ENCODE measurements at places on chromosomes 12 and 14.

- no peak for DNase-seq
Observed at GRCh38 chr12:23980826-23981225, 31.4 kb upstream of the SOX5 start.

GRCh38 chr12:116338064-116338846 lies 60.8 kb upstream of the MED13L start:
- no peak for DNase-seq

DNA sequence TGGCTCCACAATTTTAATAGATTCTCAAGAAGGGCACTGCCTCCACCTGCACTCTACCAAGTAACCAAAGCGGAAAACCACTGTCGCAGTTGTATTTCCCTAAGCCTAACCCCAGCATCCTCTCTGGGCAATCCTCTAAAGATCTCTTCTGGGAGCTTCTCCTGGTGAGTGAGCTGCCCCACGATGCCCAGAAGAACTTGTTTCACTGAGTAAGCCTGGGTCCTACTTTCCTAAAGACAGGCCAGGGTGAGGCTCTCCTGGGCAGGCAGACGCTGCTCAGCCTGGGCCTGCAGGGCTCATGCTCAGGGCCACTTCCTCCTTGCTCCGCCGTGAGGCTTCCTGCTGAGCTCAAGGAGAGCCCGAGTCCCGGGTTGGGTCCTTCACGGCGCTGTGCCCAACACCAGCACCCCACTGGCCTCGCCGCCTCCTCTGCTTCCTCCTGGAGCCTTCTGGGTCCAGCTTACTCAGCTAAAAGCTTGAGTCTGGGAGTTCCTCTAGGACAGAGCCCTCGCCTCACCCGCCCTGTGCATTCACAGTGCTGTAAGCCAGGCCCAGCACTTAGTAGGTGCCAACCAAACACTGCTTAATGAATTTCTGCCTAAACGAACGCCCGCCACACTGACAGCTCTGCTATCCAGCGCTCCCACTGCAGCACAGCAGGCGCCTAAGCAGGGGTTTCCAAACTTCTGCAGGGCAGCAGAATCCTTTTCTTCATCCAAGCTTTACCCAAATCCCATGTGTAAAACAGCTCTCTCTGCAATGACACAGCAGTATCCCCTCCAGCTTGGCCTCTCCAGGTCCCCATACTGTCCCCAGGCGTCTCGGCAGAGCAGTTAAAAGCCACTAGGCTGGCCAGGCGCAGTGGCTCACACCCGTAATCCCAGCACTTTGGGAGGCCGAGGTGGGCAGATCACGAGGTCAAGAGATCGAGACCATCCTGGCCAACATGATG lies 5.7 kb downstream of the RAB35 start:
- peak; percentile 19 for DNase-seq

GRCh38 chr12:6959805-6960592 lies 8.8 kb downstream of the PTPN6 start:
- no peak for DNase-seq

DNA sequence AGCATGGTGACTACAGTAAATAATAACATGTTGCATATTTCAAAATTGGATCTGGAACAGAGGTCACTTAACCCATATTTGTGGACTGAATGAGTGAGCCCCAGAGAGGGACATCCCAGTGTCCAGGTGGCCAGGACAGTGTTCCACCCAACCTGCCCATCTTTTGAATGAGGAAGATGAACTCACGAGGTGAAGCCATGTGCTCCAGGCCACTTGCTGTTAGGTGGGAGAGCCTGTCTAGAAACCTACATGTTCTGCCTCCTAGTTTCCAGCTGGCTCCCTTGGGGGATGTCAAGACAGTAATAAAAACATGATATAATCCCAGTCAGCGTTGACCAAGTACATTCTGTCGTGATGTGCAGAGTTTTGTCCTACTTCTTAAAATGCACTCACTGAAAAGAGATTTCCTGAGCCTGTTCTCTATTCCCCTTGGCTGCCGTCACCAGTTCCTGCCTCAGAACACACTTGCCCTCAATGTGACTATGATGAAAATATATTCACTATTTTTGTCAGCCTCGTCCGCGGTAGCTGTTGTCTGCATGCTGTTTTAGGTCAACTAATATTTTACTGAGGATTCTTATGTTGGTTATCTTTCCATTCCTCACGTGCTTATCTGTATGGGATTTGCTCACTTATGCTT lies 25.7 kb downstream of the TSPAN9 start:
- DNase-seq: no peak
